ENCODE measurements at places on chromosomes 1 and 21.
A peak's percentile ranks its signal among the peaks of the same experiment; 100 is the strongest.

GRCh38 chr1:145823565-145824498 lies at the start of the genes POLR3C and RNF115:
Gene POLR3C (plus strand): TSS chr1:145824200. CDS start chr1:145825777, 1,577 bp downstream.
Gene RNF115 (minus strand): TSS chr1:145824095. CDS start chr1:145823873, 222 bp downstream.
- DNase-seq, result peak; percentile 96

GRCh38 chr1:41362749-41363590 lies 1.7 kb downstream of the FOXO6 start:
- peak; percentile 27 for DNase-seq

- no peak for DNase-seq
These were observed 4.9 kb downstream of the CD48 start for GRCh38 chr1:160706526-160707235.

GRCh38 chr1:59272507-59272906 lies 24.4 kb upstream of the FGGY start:
- no peak for DNase-seq

DNA sequence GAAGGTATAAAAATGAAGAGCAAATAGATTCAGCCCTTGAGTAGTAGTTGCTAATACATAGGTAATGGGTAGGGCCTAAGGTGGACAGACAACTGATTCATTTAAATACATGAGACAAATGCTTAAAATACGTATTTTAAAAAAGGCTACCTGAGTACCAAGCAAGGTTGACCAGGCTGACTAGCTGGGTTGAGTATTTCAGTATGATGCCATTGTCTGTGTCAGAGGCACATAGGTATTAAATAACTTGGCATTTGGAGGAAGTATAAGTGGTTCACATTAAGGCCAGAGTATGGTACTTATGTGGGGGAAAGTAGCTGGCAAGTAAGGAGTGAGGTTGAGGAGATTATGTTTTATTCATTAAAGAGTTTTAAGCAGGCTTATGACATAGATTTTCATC lies 19.4 kb downstream of the NEK7 start:
- DNase-seq, result no peak

DNA sequence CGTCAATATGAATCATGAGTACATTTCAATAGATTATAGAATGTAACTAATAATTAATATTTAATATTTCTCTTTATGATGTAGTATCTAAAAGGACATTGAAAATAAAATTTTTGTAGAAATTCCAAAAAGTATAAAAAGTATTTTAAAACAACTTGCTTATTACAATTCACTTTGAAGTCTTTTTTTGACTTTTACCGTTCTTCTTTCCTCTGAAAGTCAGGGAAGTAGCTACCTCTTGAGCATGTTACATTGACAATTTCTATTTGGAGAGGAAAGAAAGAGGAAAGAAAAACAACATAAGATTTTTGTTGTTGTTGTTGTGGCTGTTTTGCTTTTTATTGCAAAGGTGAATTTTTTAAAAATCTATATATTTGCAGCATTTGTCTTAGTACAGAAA lies 1.3 kb downstream of the PTPRC start:
- no peak for DNase-seq

- no peak for DNase-seq
These were observed 110.8 kb downstream of the KCND3 start for GRCh38 chr1:111878649-111879048.

DNA sequence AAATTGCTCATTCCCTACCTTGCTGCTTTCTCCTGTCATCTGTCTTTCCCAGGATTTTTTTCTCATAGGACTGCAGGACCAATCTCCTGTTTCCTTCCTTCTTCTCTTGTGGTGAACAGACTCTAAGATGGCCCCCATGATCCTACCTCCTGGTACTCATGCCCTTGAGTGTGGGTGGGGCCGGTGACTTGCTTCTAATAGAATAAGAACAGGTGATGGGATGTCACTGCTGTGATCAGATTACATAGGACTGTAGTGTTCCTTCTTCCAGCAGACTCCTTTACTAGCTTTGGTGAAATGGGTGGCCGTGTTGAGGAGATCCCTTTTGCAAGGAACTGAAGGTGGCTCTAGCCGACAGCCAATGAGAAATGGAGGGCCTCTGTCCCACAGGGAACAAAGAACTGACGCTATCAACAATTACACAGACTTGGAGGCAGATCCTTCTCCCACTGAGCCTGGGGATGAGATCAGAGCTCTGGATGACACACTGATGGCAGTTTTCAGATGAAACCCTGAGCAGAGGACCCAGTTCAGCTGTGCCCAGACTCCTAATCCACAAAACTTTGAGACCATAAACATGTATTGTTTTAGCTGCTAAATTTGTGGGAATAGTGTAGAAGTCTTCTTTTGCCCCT lies 7.5 kb downstream of the GSTM3 start:
- no peak for DNase-seq

DNA sequence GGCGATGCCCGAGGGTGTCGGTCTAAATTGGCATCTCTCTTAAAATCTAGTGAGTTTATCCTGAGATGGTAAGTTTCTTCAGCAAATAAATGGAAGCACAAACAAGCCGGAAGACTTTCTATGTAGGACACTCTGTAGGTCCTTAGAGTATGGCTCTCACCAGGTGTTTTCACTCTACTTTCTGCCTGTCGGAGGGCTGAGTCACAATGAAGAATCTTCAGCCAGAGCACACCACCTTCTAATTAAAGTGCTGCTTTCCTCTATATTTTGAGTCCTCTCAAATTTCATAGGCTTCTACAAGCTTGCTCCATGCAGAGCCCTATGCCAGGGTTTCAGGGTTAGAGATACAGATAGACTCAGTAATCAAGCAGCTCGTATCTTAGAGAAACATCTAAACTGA lies 27.1 kb downstream of the KCNK1 start:
- no peak for DNase-seq
